Skeletal muscle cell (primary cell): ENCODE measurements at places on chromosomes 1 and 21.

- DNase-seq = no peak
Observed at GRCh38 chr1:182283746-182284544, 107.6 kb downstream of the GLUL start.

DNA sequence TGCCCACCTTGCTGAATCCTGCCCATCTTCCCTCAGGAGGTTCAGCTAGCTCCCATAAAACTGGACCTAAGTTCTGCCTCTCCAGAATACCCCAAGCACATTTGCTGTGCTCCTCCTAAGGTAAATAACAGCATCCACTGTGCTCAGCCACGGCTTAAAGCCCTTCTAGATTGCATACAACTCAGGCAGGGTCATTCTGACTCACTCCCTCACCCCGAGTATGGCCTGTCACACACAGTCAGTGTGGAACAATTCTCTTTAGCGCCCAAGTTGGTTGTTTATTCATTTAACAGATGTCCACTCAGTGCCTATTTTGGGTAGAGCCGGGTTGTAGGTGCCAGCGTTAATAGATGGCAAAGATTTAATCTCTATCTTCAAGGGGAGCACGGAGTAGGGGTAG lies 147.5 kb upstream of the EDN2 start:
- DNase-seq = no peak

GRCh38 chr1:107262467-107263286 lies 121.8 kb downstream of the NTNG1 start:
- peak; percentile 33 for DNase-seq

GRCh38 chr1:82015444-82015843 lies 214.7 kb downstream of the ADGRL2 start:
- no peak for DNase-seq

DNA sequence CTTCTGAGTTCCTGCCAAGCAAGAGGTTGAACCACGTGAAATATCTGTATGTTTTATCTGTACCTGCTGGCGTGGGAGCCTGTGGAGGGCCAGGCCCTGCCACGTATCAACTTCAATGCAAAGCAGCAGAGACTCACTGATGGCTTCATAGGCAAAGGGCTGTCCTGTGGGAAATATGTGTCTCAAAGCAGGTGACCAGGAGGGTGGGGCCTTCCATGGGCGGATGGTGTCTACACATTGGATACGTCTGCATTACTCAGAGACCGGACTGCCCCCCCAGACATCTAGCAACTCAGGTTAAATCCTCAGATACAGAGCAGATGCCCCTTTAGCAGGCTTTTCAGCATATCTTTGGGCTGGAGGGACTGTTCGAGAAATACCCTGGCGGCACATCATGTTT lies 210.8 kb upstream of the C1orf174 start:
- no peak for DNase-seq

- no peak for DNase-seq
Observed at GRCh38 chr1:182641561-182641960, 37.4 kb upstream of the RGS16 start.

DNA sequence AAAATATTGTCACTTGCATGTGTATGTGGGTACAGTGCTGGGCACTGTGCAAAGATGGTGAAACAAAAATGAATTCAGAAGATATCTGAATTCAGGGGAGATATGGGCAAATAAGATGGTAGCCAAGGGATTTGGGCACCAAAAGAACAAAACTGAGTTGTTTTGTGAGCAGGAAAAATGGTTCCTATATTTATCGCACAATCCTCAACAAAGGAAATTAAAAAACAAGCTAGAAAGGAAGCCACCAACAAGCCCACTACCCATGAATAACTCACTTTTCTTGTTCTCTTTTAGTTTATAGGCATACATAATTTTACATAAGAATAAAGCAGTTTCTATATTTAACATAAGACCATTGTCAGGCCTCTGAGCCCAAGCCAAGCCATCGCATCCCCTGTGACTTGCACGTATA lies 40.7 kb upstream of the VASH2 start:
- no peak for DNase-seq

GRCh38 chr1:240008298-240008697 lies 83.4 kb upstream of the FMN2 start:
- DNase-seq = no peak

DNA sequence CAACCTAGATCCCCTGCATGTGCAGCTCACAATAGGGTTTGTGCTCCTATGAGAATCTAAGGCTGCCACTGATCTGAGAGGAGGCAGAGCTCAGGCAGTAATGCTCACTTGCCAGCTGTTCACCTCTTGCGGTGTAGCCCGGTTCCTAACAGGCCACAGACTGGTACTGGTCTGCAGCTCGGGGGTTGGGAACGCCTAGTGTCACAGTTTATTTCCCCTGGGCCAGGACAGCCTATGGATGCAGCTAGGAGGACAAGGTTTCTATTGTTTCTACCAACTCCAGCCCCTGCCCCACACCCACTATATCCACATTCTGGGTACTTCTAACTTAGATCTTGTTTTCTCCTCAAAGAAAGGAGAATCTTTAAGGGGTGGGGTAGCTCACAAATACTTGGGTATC lies 58.7 kb upstream of the PRRC2C start:
- no peak for DNase-seq

GRCh38 chr1:2594001-2594640 lies 7.5 kb downstream of the PRXL2B start:
- DNase-seq = no peak

DNA sequence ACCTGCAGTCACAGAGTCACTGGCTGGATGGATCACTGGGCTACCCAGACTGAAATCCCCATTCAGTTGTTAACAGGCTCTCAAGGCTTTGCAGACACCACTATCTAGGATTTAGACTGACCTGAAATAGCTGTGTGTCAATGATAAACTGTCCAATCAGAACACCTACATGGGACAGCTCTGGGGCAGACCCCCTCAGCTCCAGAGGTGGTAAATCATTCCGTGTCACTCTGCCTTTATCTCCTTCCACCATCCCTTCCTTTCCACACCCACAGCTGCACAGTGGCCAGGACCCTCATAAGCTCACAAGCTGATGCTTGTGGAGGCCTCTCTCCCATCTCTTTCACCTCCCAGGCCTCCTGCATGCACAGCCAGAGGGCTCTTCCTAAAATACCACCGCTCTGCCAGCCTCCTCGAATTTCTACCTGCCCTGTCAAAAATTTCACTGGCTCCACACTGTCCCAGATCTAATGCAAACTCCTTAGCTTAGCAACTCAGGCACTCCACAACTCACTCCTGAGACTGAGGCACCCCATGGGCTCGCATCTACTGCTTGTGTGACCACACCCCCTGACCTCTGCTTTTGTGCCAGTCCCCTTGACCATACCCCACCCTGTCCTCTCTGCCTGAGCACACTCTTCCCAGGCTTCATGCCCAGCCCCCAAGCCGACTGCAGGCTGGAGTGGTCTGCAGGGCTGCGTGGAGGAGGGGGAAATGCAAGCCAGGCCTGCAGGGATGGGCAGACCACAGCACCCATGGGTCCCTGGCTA lies 5.8 kb downstream of the CAPZB start:
- DNase-seq = no peak

- DNase-seq = peak; percentile 49
Observed at GRCh38 chr1:119279456-119280381, 88.9 kb upstream of the HAO2 start.

DNA sequence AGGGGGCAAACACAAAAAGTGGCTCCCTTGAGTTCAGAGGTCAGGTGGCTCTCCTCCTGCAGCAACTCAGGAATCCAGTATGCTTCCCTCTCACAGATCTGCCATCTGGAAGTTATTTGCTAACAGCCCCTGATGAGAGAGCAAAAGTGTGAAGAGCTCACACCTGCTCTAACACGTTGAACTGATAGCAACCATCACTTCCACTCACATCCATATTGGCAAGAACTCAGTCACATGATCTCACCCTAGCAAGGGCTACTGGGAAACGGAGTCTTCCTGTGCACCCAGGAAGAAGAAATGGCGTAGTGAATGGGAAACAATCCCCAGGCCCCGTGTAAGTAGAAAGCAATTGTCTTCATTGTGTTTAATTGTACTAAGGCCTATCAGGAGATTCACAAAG lies 20.7 kb upstream of the SLC45A1 start:
- DNase-seq = no peak

- no peak for DNase-seq
Observed at GRCh38 chr1:235358899-235359298, 8.3 kb upstream of the TBCE start.
